ENCODE measurements at places on chromosomes 6 and 20.

GRCh38 chr6:138523347-138524210, 24.3 kb upstream of the NHSL1 start:
- no peak for DNase-seq

- peak; percentile 40 for DNase-seq
Measured at GRCh38 chr6:122869437-122870024, 80.5 kb downstream of the SMPDL3A start.

DNA sequence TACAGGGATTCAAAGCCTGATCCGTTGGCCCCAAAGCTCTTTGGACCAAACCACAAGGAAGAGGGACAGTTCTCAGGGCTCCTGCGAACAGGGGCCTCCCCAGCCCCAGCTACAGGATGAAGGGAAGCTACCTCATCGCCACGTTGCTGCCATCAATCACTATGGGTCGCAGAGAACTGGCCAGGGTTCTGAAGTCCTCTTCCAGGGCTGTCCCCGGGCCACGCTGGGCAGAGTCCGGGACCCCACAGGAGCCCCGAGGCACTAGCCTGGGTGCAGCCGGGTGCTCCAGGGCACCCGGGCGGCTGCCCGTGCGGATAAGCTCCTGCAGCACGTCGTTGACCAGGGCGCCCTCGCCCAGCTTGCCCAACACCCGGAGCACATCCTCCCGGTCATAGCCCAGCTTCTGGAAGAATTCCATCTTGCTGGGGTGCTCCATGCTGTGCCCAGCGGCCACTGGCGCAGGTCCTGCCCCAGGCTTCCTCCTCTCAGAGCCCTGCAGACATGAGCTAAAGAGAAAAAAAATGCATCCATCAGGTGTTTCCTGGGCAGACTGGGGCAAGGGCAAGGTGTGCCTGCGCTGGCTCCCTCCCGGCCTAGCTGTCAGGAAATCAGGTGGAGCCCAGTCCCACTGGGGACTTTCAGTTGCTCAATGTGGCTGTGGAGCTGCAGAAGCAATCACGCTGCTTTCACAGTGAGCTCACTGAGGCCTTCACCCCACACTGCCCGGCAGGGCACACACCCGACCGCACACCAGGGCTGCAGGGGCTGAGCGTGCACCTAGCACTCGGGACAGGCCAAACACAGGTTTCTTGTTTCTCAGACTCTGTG, 10.5 kb downstream of the ZC3H12D start:
- DNase-seq = no peak

DNA sequence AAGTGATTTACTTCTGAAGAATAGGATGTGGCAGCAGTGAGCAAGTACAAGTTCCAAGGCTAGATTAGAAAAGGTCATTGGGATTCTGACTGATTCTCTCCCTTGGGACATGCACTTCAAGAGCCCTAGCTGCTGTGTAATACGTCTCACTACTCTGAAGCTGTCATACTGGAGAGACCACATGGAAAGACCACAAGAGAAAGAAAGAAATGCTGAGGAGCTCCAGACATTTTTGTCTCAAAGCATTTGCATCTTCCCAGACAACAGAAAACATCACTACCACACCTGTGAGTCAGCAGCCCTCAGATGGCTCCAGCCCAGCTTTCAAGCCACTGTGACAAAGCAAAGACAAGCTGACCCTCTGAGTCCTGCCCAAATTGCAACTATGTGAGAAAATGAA, 20.7 kb downstream of the TENT5A start:
- DNase-seq = no peak

Measured in LoVo (cell line).